Aorta (tissue), 5 donors: ENCODE measurements at places on chromosomes 6 and 20. TPM values are rescaled to one million over a fixed set of nuclear protein-coding genes. Genes with fewer than 3 reads are reported as not detected.

DNA sequence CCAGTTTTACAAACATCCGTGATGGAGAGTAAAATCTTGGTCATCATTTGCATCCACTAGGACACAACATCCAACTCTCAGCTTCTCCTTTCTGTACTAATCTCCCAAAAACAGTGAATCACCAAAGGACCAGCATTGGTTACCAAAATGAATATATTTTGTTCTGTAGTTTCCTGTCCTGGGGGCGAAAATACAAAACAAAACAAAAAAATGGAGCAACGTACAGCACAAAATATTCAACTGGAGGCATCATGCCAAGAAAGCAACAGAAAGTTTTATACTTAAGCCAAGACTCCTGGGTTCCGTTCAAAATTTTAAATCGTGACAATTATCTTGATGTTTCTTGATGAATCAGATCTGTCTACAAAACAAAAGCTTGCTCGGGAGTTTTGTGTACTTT, 126.6 kb upstream of the CCDC28A start:
- H3K4me3 ChIP-seq, result no peak overlapping the region
- no peaks in the 10 kb centered on the region for H3K36me3 ChIP-seq
- H3K27me3 ChIP-seq, result no peaks in the 10 kb centered on the region
- H3K27ac ChIP-seq, result no peak overlapping the region
- H3K4me1 ChIP-seq, result no peaks in the 10 kb centered on the region
- DNase-seq, result no peak

- no peak overlapping the region for H3K4me3 ChIP-seq
- no peaks in the 10 kb centered on the region for H3K36me3 ChIP-seq
- no peaks in the 10 kb centered on the region for H3K27me3 ChIP-seq
Observed at GRCh38 chr6:51302431-51302830, 483.8 kb downstream of the TFAP2B start.

DNA sequence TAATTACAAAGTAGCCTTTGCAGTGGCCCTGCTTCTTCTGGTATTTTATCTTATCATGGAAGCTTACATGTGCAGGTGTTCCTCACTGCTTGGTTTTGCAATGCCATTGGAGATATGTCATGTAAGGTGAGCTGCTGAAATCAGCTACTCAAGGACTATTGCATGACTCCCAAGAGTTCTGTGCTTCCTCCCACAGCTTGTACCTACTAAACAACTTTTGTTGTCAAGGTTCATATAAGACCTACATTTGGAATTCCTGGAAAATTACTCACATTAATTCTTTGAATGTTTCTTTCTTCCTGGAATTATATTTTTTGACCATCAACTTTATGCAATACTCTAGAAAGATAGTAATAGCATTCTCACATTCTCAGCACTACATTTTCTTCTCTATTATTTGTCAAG, 427.5 kb upstream of the HSF2 start:
- no peaks in the 10 kb centered on the region for H3K4me1 ChIP-seq
- H3K36me3 ChIP-seq, result no peaks in the 10 kb centered on the region
- no peak overlapping the region for H3K27ac ChIP-seq

- H3K27ac ChIP-seq, result no peak overlapping the region
- H3K27me3 ChIP-seq, result no peaks in the 10 kb centered on the region
- H3K4me3 ChIP-seq, result no peak overlapping the region
- H3K36me3 ChIP-seq, result no peaks in the 10 kb centered on the region
- H3K4me1 ChIP-seq, result no peaks in the 10 kb centered on the region
Observed at GRCh38 chr6:33592280-33592594, 12.2 kb upstream of the BAK1 start.

- H3K27me3 ChIP-seq, result no peaks in the 10 kb centered on the region
- H3K36me3 ChIP-seq, result no peaks in the 10 kb centered on the region
- DNase-seq, result no peak
- no peaks in the 10 kb centered on the region for H3K4me1 ChIP-seq
Observed at GRCh38 chr6:83057705-83058321, 7.8 kb downstream of the UBE3D start.

DNA sequence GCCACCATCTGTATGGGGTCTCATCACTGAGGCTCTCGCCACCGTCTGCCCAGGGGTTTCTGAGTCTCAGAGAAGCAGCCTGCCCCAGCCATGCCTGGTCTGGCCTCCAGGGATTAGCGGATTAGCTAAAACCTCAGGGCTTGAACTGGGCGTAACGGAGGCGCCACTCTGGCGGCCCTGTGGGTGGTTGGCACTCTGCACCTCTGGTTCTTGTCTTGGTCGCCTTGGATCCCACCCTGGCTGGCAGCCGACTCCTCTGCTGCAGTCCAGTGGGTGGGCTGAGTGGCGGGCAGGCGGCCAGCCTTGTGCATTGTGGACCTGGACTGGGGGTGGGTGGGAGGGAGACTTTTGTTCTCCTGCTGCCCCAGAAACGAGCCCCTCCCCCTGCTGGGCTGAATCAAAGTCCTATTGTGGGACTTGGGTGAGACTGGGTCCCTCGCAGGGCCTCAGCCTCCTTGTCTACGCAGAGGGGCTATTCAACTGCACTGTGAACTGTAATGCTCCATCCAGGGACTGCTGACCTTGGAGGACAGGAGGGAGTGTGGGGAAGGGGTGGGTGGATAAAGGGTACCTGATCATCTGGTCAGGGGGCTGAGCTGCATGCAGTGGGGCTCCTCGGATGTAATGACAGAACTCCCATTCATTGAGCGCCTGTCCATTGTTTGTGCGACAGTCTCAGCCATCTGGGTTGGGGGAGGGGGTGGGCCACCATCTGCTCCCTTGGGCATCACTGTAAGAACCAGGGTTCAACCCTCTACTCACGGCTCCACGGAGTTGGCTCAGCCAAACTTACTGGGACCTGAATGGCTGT, 23.9 kb downstream of the SUN5 start:
- no peaks in the 10 kb centered on the region for H3K36me3 ChIP-seq
- H3K4me3 ChIP-seq, result no peak overlapping the region
- H3K27me3 ChIP-seq, result no peaks in the 10 kb centered on the region
- H3K4me1 ChIP-seq, result no peaks in the 10 kb centered on the region

- H3K4me1 ChIP-seq, result no peaks in the 10 kb centered on the region
- no peak overlapping the region for H3K27ac ChIP-seq
- H3K36me3 ChIP-seq, result no peaks in the 10 kb centered on the region
Observed at GRCh38 chr6:72130327-72130726, 244.0 kb downstream of the RIMS1 start.

- H3K36me3 ChIP-seq, result peaks cover 4% of the 10 kb centered on the region
- DNase-seq, result no peak
- no peak overlapping the region for H3K27ac ChIP-seq
- no peak overlapping the region for H3K4me3 ChIP-seq
- no peaks in the 10 kb centered on the region for H3K27me3 ChIP-seq
Observed at GRCh38 chr20:38751360-38751976, 3.2 kb downstream of the ACTR5 start.

DNA sequence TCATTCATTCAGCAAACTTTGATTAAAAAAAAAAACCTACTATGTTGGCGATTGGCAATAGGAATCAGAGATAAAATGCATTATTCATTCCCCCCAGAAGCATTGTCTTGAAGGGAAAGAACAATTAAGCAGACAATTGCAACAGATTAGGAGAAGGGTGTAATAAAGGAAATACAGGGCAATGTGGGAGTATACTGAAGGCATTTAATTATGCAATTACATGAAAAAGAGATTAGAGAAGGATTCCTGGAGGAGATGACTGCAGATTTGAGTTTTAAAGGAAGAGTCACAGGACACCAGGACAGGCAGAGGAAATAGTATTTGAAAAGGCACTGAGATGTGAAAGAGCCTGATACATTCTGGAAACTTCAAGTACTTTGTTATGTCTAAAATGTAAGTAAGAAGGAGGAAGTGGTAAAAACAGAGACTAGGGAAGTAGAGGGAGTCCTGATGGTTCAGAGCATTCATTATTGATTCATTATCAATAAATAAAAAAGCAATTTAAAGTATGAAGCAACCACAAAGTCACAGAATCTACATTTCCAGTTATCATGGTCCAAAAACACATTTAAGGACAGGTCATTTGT, 43.7 kb downstream of the THEMIS start:
- H3K27ac ChIP-seq, result no peak overlapping the region
- H3K4me1 ChIP-seq, result no peaks in the 10 kb centered on the region
- DNase-seq, result no peak
- H3K27me3 ChIP-seq, result no peaks in the 10 kb centered on the region

DNA sequence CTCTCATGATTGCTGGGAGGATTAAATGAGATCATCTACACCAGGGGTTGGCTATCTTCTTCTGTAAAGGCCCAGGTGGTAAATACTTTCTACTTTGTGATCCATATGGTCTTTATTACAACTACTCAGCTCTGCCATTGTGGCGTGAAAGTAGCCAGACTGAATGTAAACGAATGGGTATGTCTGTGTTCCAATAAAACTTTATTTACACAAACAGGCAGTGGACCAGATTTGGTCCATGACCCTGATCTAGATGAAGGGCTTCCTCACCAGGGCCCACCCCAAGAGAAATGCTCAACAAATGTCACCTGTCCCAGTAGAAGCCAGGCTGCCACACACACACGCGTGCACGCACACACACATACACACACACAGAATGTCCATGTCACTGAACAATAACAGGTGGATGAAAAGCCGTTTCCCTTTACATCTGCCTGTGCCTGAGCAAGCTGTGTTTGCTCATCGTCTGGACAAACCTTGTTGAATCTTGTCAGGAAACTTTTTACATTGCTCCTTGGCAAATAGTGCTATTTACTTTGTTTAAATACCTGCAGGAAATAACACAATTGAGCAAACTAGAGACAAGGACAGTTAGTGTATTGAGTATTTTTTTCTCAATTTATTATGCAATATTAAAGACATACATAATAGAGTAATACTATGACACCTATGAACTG, 114.3 kb downstream of the EYA2 start:
- no peaks in the 10 kb centered on the region for H3K4me1 ChIP-seq
- H3K4me3 ChIP-seq, result no peak overlapping the region
- no peaks in the 10 kb centered on the region for H3K36me3 ChIP-seq
- no peak overlapping the region for H3K27ac ChIP-seq
- H3K27me3 ChIP-seq, result no peaks in the 10 kb centered on the region
- no peak for DNase-seq

The COL21A1 gene
- total RNA-seq, result 22.5 TPM

The TNF gene
- 1.9 TPM for total RNA-seq

DNA sequence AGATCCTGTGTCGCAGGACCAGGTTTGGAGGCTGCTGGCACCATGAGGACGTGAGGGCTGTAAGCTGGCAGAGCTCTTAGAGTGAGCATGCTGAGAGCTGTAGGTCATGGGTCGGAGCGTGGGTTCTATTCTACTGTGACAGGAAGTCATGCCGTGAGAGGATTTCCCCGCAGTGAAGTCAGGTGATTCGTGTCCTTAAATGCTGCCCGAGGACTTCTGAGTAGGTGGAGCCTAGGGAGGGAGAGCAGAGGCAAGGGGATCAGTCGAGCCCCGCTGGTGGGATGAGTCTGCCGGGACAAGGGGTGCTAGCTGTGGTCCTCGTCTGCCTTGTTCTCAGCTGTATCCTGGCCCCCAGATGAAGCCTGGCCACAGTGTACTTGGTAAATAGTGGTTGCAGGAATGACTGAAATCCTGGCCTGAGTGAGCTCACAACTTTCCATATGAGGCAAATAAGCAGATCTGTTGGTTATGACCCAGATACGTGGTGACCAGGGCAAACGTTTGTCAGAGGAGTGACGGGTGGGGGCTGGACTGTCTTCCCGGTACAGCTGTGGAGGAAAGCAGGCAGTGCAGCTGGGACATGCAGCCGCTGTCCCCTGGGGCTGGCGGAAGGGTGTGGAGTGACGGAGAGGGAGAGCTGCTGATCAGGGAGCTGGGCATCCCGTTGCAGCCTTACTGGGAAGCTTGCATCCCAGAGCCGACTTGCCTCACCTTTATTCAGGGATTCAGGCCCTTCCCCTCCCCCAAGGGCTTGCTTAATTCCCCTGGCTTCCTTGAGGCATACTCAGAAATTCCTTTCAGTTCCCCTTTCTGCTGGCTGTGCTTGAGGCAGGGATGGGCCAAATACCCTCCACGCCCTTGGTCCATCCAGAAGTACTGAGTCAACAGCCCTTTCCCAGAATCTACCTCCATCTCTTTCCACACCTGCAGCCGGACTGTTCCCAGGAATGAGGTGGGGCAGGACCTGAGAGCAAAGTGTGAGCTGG, 250.9 kb upstream of the RREB1 start:
- no peaks in the 10 kb centered on the region for H3K27me3 ChIP-seq
- no peak overlapping the region for H3K4me3 ChIP-seq
- H3K4me1 ChIP-seq, result no peaks in the 10 kb centered on the region
- no peak overlapping the region for H3K27ac ChIP-seq
- no peak for DNase-seq

The CALHM6 gene
- total RNA-seq, result 1.8 TPM

The SPINT4 gene
- not detected for total RNA-seq

GRCh38 chr20:54284928-54285704, 77.2 kb downstream of the PFDN4 start:
- DNase-seq, result no peak
- no peaks in the 10 kb centered on the region for H3K36me3 ChIP-seq
- H3K27ac ChIP-seq, result no peak overlapping the region
- H3K4me3 ChIP-seq, result no peak overlapping the region
- H3K27me3 ChIP-seq, result no peaks in the 10 kb centered on the region

The TMEM217 gene
- 2.7 TPM for total RNA-seq

The COQ3 gene
- total RNA-seq, result 2.4 TPM

The TMEM74B gene
- total RNA-seq, result 3.8 TPM

The SPATS1 gene
- not detected for total RNA-seq

GRCh38 chr6:45094831-45095230, 233.3 kb upstream of the RUNX2 start:
- no peaks in the 10 kb centered on the region for H3K27me3 ChIP-seq
- no peak overlapping the region for H3K4me3 ChIP-seq
- DNase-seq, result no peak
- H3K4me1 ChIP-seq, result no peaks in the 10 kb centered on the region
- H3K36me3 ChIP-seq, result no peaks in the 10 kb centered on the region

The MLIP gene
- 2.6 TPM for total RNA-seq

DNA sequence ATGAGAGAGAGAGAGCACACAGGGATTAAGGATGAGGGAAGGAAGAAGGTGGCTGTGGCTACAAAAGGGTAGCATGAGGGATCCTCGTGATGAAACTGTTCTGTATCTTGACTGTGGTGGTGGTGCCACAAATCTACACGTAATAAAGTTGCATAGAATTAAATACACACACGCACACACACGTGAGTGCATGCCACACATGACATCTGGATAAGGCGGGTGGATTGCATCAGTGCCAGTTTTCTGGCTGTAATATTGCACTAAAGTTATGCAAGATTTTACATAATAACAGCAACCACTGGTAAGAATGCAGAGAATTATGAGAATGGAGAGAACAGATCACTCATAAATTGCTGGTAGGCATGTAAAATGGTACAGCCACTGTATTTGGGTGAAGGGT, 16.9 kb upstream of the STK35 start:
- no peaks in the 10 kb centered on the region for H3K36me3 ChIP-seq
- H3K27ac ChIP-seq, result no peak overlapping the region
- H3K27me3 ChIP-seq, result no peaks in the 10 kb centered on the region
